Anterior cingulate cortex (tissue), 58 donors: ENCODE measurements at places on chromosomes 3 and 15.

GRCh38 chr15:58529041-58529440, 97.2 kb downstream of the LIPC start:
- DNase-seq: no peak

DNA sequence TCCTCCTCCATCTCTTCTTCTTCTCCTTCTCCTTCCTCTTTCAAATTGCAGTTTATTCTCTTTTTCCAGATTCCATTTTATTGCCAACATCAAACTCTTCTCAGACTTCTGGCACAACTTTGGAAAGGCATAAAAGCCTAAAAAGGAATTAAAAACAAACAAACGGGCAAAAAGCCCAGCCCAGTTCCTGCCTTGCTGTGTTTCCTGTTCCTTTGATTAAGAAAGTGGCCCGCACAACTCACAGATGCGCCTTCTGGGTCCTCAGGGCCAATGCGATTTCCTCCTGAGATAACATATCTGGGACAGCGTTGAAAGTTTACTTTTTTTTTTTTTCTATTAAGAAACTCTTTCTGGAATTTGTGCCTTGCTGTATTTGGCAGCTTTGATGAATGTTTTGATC, 158.7 kb upstream of the UBE3A start:
- no peak for DNase-seq

- no peak for DNase-seq
These were observed 89.3 kb upstream of the C2CD4B start for GRCh38 chr15:62254137-62254934.

- DNase-seq: no peak
These were observed 9.1 kb upstream of the HHATL start for GRCh38 chr3:42711491-42712343.

DNA sequence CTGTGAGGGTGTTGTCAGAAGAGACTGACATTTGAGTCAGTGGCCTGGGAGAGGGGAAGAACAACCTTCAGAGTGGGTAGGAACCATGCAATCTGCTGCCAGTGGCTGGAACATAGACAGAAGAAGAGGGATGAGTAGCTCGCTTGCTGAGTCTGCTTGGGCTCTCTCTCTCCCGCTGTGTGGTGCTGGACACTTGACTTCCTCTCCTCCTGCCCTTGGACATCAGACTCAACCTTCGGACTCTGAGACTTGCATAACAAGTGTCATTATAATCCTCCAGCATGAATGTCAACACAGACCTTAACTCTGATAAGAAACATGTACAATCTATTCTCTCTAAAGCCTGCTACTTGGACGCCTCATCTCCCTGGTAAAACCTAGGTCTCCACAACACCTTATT, 5.9 kb upstream of the NMD3 start:
- no peak for DNase-seq

GRCh38 chr3:73727117-73727821, 102.5 kb upstream of the PDZRN3 start:
- peak; percentile 35 for DNase-seq

DNA sequence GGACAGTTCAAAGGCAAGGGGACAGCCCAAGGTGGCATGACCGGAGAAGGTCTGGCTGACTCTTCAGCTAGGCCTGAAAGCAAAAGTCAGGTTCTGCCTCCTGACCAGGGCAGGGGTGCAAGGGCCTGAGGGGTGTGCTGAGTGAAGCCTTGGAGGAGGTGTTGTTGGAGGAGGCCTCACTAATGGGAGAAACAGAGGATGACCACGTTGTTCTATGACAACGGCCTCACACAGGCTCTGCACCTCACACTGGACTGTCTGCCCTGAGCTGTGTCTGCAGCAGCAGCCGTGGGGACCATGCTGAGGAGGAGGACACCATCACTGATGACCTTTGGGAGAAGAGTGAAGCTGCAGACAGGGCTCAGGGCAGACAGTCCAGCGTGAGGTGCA, 116.9 kb upstream of the ABHD17C start:
- no peak for DNase-seq

DNA sequence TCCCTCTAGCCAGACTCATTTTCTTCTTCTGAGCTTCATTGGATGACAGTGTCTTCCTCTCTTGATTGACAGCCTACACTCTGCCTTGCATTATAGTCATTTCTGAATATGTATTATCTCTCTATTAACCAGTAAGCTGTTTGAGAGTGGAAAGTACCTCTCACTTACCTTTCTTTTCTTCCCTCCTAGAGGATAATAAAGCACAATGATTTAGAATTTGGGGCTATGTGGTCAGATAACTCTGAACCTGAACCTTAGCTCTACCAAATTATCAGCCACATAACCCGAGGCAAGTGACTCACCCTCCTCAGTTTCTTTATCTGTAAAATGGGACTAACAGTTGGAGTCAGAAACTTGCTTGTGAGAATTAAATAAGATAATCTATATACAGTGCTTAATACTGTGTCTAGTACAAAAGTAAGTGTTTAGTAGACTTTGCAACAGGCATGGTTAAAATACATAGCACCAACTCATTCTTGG, 331.8 kb upstream of the TBL1XR1 start:
- no peak for DNase-seq

GRCh38 chr3:58035524-58036255, 27.5 kb downstream of the FLNB start:
- DNase-seq: no peak

DNA sequence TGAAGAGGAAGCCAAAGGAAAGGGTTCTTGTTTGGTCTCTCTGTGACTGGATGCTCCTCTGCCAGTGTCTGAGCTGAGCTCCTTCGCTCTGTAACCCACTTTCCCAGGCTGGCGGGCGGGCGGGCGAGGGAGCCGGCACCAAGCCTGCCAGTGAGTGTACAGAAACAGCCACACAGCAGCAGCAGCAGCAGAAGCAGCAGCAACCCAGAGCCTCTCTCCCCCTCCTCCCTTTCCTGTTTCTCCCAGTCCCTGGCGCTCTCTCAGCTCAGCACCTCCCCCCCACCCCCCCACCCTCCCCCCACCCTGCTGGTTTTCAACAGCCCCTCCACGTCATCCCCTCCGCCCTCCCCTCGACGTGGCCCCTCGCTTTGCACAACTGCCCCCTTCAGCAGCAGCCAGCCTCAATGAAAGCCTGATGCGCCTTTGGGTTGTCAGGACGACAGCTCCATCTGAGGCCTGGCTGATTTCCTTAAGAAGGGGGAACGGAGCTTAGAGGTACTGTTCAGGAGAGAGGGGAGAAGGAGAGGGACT, at the start of gene LSAMP:
Gene LSAMP (minus strand): TSS at position 177 of the 531 bp plus-strand sequence.
- peak; percentile 20 for DNase-seq

DNA sequence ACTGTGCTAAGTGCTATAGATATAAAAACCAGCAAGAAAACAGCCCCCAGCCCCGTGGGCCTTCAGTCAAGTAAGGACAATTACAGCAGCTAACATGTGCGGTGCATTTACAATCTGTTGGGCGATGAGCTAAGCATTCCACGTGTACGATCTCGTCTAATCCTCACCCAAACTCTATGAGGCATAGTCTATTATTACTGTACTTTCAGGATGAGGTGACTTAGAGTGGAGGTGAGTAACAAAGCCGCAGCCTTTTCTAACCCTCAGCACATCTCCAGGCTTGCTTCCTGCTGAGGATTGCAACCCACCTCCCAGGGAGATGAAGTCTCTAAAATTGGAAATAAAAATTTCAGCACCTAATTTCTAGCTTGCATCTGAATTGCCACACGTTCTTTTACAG, 53.2 kb upstream of the MCF2L2 start:
- no peak for DNase-seq

- DNase-seq: peak; percentile 71
These were observed 23.6 kb downstream of the SEC61A1 start for GRCh38 chr3:128075522-128076482.
